DND-41 (cell line): ENCODE measurements at places on chromosomes 3 and 15.

- DNase-seq: no peak
These were observed 831 bp downstream of the IFT57 start for GRCh38 chr3:108221393-108221792.

GRCh38 chr3:42072831-42073301, 18.3 kb upstream of the TRAK1 start:
- no peak for DNase-seq

GRCh38 chr3:155391551-155391958, 98.1 kb upstream of the STRIT1 start:
- DNase-seq: no peak

- no peak for DNase-seq
These were observed 54.2 kb upstream of the RBMS3 start for GRCh38 chr3:29226706-29227105.

DNA sequence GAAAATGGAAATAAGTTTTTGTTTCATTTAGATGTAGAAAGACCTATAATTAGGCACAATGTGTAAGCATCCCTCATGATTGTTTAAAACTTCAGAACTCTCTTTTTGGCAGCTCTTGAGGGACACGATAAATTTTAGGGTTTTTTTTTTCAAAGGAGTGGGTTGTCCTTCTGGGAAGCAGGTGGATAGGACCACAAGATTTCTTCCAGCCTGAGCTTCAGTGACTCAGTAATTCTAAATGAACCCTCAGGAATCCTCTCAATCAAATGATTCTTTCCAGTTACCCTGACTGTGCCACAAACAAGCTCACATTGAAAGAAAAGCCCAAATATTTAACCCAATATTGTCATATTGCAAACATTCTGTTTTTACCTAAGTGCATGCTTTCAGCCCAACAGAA, 45.1 kb downstream of the COL8A1 start:
- no peak for DNase-seq

GRCh38 chr3:186025161-186025560, 83.7 kb downstream of the ETV5 start:
- DNase-seq: no peak

DNA sequence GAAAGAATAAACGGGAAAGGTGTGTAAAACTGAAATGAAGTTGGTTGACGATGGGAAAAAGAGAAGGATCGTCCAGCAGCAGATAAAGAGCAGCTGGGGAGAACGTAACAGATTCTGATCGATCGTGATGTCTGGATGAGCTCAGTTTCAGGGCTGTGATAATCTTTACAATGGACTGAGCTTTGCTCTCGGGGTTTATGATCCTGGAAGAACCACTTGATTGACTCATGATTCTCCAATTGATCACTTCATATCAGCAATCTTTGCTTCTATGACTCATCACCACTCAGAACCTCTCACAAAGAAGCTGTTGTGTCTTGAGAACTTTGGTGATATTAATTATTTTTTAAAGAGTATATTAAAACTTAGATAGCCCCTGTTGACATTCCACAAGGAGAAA, 690.7 kb downstream of the TUSC7 start:
- no peak for DNase-seq

GRCh38 chr3:59451800-59452746, 402.2 kb upstream of the CFAP20DC start:
- DNase-seq: peak; percentile 27

GRCh38 chr3:127030508-127031412, 47.8 kb downstream of the PLXNA1 start:
- no peak for DNase-seq

DNA sequence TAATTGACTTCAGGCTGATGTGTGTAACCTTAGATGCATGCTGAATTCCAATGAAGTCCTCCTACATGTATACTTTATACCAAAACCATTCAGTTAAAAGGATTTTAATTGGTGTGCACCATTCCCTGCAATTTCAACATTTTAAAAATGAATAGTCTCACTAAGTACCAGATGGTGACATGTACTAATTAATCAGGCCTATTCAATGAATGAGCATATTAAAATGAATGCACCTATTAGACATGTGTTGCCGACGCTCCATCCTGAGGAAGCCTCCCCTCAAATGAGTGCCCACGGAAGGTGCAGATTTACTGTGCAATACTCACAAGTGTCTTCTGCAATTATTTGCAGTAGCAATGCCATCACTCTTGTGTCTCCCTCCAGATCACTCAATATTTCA, 124.7 kb upstream of the TSPAN3 start:
- DNase-seq: no peak

DNA sequence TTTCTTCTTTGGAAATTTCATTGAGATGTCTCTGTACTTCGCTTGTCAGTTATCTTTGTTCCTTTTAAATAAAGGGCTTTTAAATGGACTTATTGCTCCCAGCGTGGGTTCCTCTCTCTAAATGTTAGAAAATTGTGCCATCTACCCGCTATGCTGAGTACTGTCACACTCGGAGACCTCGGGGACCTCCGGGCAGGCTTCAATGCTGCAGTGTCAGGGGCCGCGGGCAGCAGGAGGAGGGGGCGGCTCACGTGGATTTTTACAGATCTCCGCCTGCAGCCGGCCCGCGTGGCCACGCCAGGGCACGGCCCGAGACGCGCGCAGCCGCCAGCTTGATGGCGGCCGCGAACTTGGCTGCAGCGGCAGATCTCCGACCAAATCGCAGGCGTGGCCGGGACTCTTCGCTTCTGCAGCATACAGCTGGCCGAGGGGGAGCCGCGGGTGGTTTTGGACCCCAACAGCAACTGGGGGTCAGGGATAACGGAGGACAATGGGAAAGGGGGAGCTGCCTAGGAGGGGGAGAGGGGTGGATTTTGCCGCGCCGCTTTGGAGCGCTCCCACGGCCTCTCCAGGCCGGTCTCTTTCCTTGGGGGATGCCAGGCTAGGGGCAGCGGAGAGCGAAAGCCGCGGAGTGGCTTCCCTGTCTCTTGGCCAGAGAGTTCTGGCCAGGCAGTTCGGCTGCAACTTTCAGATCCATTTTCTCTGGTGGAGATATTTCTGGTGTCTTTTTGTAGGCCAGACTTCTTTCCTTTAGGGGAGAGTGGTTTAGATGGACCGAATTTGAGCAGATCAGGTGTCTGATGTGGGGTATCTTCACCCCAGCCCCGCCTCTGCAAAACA, 15.3 kb downstream of the NR2F2 start:
- DNase-seq: no peak
